ENCODE measurements at places on chromosomes 13 and 19.
A peak's percentile ranks its signal among the peaks of the same experiment; 100 is the strongest.

DNA sequence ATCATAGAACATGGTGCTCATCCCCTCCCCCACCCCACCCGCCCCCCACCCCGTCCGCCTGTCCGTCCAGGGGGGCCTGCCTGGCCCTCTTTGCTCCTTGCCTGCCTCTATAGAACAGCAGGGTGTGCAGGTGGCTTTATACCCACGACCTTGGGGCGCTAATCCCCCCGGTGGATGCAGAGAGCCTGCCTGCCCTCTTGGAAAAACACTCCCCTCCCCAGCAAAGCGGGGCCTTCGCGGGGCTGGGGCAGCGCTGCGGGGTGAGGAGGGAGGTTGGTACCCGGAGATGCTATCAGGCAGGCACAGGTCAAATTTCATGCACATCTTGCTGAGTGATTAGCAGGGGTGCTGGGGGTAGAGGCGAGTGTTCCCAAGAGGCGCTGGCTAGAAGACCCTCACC, 21.9 kb downstream of the RFX1 start:
- no peak for DNase-seq

DNA sequence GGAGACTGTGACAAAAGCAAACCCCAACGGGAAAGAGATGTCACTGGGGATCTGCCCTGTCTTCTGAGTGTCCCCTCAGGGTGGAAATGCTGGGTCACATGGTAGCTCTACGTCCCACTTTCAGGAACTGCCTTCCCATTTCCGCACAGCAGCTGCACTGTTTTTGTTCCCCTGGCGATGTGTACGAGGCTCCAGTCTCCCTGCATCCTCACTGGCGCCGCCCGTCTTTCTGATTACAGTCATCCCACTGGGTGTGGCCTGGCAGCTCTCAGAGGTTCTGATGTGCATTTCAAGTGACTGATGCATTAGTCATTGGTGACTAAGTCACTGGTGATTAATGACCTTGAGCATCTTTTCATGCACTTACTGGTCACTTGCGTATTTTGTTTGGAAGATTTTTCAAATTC, 21.2 kb downstream of the PCID2 start:
- DNase-seq: peak; percentile 41

DNA sequence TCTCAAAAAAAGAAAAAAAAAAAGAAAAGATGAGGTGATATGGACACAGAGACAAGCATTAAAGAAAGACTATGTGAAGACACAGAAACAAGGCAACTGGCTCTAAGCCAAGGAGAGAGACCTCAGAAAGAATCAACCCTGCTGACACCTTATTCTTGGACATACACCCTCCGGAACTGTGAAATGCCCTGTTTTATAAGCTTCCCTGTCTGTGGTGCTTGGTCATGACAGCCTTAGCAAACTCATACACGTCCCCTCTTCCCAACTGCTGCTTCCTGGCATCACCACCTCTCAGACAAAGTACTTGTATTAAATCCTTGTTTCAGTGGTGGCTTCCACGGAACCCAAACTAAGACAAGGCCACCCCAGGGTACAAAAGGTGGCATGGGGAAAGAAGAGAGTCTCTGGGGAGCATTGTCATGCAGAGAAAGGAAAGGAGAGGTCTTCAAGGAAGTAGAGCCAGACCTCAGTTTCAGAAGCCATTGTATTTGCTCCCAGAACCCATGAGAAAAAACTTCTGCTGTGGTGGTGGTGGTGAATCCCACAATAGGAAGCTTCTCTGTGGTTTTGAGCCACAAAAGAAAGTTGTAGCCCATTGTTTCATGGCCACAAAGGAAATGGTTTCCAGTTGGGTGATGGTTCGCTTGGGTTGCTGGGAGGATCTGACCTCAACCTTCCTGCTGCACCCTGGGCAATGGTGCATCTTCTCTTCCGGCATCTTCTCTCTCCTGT, 16.3 kb upstream of the TSPAN16 start:
- DNase-seq: no peak

GRCh38 chr19:31312009-31312676, 37.1 kb downstream of the TSHZ3 start:
- no peak for DNase-seq

- DNase-seq: no peak
Observed at GRCh38 chr13:44277459-44277858, 96.2 kb upstream of the SERP2 start.

GRCh38 chr19:2166741-2167738, 3.3 kb downstream of the DOT1L start:
- no peak for DNase-seq

- DNase-seq: no peak
Observed at GRCh38 chr19:42189133-42189532, 28.3 kb downstream of the DEDD2 start.

GRCh38 chr19:51668216-51668615, 21.6 kb upstream of the SIGLEC14 start:
- no peak for DNase-seq

DNA sequence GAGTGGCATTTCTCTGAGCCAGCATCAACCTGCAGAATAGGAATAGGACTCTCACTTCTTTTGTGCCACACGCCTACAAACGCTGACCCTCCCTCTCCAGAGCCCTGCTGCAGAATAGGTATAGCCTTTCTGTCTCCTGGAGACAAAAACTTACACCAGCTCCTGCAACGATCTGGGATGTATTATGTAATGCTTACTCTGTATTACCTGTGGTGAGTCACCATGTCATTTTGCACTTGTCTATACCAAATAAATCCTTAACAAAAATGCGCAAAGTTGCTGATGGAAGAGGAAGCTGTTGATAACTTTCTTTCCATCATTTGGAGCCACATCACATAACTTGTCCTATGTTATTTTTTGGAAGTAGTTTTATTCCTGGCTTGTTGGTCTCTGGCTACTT, 155.8 kb upstream of the FNDC3A start:
- no peak for DNase-seq

DNA sequence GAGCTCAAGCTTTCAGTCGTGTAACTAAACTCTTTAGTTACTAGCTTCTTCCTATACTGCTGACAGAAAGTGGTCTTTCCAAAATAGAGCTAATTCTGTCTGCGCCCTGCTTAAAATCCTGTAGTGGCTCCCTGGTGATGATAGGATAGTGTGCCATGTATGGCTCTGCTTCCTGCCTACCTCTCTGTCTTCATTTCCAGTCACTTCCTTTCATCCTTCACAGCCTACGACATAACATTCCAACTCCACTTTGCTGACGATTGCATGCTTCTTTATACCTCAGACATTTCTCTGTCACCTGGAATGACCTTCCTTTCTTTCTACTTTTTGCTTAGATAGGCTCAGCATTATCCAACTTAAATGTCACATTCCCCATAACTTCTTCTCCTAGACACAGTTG, 190.8 kb downstream of the MAB21L1 start:
- DNase-seq: no peak

Data from activated T-helper 1 cell treated with anti-CD3 and anti-CD28 coated beads, Interleukin-2, amount 50 U/mL, for 16 hours (primary cell).